ENCODE measurements at places on chromosomes 12 and 14.

- DNase-seq = peak; percentile 65
These were observed 678 bp downstream of the RPS6KA5 start for GRCh38 chr14:91059576-91060350.

- DNase-seq = no peak
These were observed 269.3 kb downstream of the DAD1 start for GRCh38 chr14:22319526-22320361.

- no peak for DNase-seq
These were observed 17.4 kb downstream of the GPRC5D start for GRCh38 chr12:12934556-12934955.

DNA sequence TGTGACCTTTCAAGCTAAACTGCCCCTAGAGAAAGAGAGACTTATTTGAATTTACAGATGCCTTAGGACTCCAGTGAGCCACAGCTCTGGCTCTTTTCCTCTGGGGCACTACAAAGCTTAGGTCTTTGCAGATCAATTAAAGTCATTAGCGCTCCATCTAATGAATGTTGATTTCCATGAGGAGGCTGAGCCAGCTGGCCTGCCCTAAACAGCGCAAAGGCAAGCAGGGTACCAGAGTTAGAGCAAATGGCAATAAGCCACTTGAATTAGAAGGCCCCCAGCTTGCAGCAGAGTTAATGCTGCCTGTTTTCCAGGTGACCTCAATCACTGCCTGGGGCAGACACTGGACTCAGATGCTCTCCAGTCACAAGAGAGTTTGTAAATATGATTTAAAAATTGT lies 695.3 kb downstream of the DIO2 start:
- no peak for DNase-seq

DNA sequence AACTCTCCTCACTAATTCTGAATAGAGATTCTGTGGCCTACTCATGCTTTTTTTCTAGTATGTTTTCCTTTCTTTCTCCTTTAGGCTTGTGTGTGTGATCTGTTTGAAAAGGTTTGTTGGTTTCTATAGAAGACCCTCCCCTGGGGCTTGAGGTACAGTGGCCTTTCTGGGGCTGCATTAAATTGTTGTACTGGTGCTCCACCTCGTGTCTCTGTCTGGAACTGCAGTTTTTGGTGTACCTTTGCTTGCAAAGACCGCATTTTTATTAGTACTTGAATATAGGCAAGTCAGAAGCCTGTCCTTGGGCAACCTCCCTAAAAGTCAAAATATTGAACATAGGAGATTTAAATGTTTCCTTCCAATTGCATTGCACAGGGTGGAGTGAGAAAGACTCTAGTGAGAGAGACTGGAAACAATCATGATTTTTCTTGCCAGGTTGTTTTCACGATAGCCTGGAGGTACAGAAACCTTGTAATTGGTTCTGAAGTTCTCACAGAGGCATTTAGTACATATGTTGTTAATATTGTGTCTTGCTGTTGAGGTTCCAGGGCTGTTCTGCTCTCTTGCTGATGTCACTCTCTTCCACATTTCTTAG lies 39.0 kb downstream of the SLCO1B1 start:
- no peak for DNase-seq

GRCh38 chr12:89319606-89320005 lies 32.7 kb downstream of the DUSP6 start:
- DNase-seq = no peak

- no peak for DNase-seq
These were observed 145.8 kb downstream of the CPNE8 start for GRCh38 chr12:38759621-38760020.

DNA sequence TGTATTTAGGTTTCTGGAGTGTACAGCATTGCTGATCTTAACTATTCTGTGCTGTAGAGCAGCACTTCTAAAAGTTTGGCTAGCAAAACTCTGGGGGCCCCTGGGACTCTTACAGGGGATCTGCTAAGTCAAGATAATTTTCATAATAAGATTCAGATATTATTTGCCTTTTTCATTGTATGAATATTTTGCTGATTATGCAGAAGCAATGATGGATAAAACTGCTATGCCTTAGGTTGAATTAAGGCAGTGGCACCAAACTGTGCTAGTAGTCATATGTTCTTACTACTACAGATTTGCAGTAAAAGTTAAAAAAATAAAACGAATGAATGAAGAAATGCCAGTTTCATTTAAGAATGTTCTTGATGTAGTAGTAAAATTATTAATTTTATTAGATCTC lies 160.1 kb downstream of the PDZRN4 start:
- no peak for DNase-seq

- no peak for DNase-seq
These were observed 238.7 kb upstream of the OR4E1 start for GRCh38 chr14:21912367-21912766.

DNA sequence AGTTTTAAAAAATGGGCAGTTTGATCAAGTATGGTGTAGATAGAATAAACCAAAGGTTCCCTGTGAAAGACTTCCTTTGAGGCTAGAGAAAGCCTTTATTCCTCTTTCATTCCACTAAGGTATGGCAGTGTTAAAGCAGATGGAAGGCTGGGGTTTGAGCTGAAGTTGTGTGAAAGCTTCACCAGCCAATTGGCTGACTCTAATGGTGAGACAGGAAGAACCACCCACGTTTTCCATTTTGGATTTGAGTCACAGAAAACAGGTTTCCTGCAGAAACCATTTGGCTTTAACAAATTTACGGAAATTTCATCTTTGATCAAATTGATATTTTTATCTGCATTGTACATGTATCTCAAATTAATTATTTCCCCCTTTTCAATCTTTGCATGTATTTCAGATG lies 455.0 kb downstream of the PCNX1 start:
- no peak for DNase-seq

GRCh38 chr14:71687166-71687831 lies 244.9 kb upstream of the RGS6 start:
- no peak for DNase-seq

- DNase-seq = no peak
These were observed 1053.6 kb downstream of the SLC6A15 start for GRCh38 chr12:83859021-83859420.

All from DMS79 treated with DMSO at 0.1 percent for 48 hours (cell line).